Left kidney (tissue), 8 donors: ENCODE measurements at places on chromosomes 3 and 15. TPM values are rescaled to one million over a fixed set of nuclear protein-coding genes. Genes with fewer than 3 reads are reported as not detected.
A peak's percentile ranks its signal among the peaks of the same experiment; 100 is the strongest.

Gene RARRES1
- polyA plus RNA-seq = 12.6 TPM

GRCh38 chr3:13884851-13885703 is 5.2 kb upstream of the WNT7A start:
- no peak for DNase-seq

Gene ERC2
- polyA plus RNA-seq = 3.9 TPM

DNA sequence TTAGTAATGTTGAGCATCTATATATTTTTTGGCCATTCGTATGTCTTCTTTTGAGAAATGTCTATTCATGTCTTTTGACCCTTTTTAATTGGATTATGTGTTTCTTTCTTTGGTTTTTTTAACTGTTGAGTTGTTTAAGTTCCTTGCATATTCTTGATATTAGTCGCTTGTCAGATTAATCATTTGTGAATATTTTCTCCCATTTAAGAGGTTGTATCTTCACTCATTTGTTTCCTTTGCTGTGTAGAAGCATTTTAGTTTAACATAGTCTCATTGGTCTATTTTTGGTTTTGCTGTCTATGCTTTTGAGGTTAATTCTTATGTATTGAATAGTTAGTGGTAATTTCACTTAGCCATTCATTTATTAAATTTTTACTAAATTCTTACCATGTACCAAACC is 283.8 kb downstream of the ZPLD1 start:
- DNase-seq = no peak

- no peak for DNase-seq
Observed at GRCh38 chr3:111582120-111582474, 13.0 kb downstream of the ZBED2 start.

Gene FAM227B
- polyA plus RNA-seq = 18.8 TPM

Gene OR5K2
- 1.2 TPM for polyA plus RNA-seq

Gene ZNF501
- polyA plus RNA-seq = 14.8 TPM

GRCh38 chr3:40366203-40367162 is 20.5 kb upstream of the ENTPD3 start:
- DNase-seq = no peak

GRCh38 chr3:170359178-170359704 is 1.7 kb downstream of the SKIL start:
- peak; percentile 34 for DNase-seq

Gene THRB
- polyA plus RNA-seq = 31.4 TPM

- DNase-seq = no peak
Observed at GRCh38 chr3:34725774-34726173, 913.6 kb upstream of the ARPP21 start.

- DNase-seq = no peak
Observed at GRCh38 chr3:2653706-2654105, 456.5 kb downstream of the IL5RA start.

DNA sequence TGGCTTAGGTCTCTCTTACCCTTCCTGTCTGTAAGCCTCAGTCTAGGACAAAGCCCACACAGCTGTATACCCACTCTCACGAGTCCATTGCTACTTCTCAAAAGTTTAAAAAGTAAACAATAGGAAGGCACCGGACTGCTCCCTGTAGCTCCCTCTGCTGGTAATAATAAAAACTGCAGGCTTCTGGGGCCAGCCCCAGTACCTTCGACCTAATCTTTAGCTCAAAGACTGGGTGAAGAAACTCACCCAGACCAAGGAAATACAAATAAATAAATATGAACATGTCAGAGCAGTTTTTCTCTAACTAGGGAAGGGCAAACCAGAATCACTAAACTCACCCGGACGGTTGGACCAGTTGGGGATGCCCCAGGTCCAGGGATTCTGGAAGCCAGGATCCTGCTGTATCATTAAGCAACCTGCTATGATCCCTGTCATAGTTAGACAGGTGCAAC is 5.0 kb downstream of the FAM219B start:
- DNase-seq = peak; percentile 50

DNA sequence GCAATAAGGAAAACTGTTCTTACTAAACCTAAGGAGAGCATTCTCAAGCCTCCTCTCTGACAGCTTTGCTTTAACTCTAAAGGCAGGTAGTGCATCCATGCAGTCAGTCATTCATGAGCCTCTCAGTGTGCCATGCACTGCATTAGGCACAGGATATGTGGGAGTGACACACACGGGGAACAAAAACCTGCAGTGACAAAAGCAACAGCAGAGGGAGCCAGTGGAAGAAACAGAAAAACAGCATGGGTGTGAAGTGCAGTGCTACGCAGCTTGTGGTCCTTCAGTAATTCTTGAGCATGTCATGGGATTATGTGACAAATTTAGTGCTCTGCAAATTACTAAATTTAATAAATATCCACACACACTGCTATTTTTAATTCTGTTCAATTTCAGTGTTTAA is 230.7 kb downstream of the BBX start:
- DNase-seq = peak; percentile 46

- DNase-seq = no peak
Observed at GRCh38 chr15:80418892-80419537, 14.8 kb downstream of the ARNT2 start.

- no peak for DNase-seq
Observed at GRCh38 chr15:92538115-92538514, 117.5 kb downstream of the FAM174B start.

DNA sequence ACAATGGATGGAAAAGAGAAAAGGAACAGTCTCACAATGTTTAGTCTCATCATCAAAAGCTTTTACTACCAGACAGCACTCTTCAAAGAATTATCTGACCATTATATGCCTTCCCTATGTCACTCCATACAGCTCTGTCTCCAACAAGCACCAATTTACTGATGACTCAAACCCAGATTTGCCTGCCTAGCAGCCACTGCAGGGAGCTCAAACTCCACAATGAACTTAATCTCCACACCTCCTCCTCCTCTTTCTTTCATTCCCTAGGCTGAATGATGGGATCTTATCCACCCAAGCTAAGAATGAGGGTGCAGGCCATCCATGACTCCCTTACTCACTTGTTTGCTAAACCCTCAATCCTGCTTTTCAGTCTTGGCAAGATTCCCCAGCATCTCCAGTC is 45.5 kb downstream of the NBEAL2 start:
- DNase-seq = no peak

Gene PLXNB1
- polyA plus RNA-seq = 222 TPM

DNA sequence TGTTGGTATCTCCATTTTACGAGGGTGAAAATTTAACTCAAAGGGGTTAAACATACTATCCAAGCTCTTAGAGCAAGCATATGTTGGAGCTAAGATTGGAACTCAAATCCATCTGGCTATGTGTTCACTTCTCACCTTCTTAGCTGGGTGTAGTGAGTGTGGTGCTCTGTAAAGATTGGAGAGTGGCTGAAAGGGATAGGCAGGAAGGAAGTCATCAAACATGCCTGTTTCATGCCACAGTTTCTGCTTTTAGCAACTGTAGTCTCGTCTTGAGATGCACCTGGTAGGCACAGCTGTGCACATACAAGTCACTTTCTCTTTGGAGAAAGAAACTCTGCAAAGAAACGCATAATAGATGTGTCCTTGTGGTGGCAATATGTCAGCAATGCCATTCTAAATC is 189.1 kb upstream of the MDFIC2 start:
- DNase-seq = no peak
